ENCODE measurements at places on chromosomes 4 and X.

DNA sequence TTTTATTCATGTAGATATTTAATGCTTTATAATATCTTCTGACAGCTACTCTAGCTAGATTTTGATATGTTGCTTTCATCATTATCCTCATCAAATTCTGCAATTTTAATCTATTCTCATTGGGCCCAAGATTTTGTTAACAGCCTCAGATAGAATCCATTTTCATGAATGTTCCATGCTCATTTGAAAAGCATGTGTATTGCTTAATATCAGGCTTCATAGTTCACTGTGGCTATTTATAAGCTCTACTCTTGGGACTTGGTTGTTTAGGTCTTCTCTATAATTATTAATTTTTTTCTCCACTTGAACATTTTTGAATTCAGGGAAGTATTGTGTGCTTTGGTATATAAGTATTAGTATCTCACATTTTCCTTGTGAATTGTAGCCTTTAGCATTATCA, 41.8 kb downstream of the RAB40A start:
- no peak for DNase-seq

DNA sequence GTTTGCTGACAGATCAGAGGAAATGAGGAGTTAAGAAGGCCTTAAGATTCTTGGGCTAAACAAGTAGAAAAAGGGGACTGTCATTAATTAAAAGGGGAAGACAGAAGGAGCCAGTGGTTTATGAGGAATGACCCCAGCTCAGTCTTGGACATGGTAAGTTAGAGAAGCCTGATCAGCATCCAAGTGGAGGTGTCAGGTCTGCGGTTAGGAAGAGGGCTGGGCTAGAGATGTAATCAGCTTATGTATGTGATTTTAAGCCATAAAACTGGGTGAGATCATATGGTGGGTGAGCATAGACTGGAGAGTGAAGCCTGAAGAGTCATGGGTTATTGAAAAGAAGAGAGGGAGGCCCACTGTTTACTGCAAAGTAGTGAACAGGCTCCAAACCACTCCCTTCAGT, 246.1 kb downstream of the NR3C2 start:
- no peak for DNase-seq

DNA sequence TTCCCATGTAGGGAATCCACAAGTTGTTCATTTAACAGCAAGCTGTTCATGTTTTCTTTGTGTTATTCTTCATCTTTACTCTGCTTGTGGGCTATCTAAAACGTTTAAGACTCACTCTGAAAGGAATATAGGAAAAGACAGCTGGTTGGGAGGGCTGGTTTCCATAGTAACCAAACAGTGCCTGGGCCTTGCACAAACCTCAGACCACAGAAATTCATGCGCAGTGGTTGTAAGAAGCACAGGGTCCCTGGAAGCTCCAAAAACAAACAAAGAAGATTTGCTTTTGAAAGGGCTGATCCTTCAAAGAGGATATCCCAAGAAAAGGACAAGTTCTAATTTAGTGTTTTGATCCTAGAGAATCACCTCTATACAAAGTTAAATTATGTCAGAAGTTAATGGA, 7.8 kb downstream of the SERTM2 start:
- no peak for DNase-seq

GRCh38 chr4:80610845-80611677, 275.5 kb downstream of the CFAP299 start:
- no peak for DNase-seq

DNA sequence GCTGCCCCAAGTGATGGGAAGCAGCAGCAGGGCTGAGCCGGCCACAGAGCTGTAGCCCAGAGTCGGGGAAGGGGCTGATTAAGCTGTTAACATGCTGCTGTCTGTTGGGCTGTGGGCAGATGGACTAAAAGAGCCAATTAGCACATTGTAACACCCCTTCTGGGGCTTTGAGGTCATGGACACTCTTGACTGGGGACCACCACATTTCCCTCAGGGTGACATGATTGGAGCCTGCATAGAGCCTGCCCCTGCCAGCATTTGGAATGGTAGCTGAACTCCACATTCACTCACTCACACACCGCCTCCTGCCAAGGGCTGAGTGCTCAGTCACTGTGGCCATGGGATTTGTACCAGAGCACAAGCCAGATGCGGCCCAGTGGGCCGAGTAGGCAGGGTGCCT, 646.9 kb downstream of the FAT4 start:
- no peak for DNase-seq

DNA sequence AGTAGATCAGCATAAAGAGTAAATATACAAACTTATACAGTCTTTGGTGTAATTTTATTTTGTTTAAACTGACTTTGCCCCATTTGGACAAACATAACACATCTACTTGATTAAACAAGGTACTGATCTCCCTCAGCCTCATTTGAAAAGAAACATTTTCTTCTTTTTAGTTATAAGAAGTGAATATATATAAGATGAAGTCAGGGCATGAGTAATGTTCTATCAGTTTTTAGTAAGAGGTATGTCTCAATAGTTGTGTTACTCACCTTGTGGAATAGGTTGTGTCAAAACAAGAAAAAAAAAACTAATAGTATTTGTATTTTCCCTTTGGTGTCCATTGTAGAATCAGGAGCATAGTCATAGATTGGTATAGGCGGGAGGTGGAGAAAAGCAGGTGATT, 327.4 kb downstream of the RPA4 start:
- DNase-seq = no peak

DNA sequence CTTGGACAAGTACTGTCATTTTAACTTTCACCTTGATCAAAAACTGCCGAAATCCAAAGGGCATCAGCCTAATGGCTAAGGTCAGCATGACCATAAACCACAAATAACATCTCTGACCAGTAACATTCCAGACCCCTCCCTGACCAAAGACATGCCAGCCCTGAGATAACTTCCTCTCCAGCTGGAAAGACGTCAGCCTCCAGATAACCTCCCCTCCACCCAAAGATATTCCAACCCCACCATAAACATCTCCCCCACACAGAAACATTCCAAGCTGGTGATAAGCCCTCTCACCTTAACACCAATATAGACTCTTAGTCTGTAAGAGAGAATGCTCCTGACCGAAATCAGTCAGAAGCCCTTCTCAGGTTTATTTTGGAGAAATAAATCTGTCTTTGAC, 7.4 kb downstream of the PPP1R2C start:
- no peak for DNase-seq

DNA sequence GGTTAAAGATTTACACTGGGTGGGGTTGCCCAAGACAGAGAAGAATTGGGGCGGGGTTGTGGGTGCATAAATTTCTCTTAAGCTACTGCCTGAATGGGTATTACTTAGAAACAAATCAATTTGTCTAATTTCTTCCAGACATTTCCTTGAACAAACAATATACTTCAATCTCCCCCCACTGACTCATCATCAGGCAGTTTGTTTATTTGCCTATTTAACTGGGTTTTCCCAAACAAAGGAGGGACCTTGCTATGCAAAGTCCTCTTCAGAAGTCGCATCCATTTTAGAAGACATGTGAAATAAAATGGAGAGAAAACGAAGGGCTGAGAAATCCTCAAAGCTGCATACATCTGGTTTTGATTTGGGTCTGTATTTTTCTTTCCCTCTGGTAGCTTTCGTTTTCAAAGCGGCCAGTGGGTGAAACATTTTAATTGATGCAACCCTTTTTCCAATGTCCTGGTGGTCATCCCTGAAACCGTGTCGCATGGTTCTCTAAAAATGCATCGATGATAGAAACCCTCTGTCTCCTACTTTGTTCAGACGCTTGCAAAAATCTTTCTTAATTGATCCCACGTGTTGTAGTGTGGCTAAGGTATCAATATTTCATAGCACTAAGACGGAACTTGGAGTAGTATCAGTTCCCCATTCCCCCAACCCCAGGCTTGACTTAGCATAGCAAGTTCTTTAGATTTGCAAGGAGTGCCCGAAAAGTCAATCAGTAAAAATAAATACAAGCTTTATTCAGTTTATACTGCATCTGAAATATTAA, 115.1 kb upstream of the MXRA5 start:
- no peak for DNase-seq

DNA sequence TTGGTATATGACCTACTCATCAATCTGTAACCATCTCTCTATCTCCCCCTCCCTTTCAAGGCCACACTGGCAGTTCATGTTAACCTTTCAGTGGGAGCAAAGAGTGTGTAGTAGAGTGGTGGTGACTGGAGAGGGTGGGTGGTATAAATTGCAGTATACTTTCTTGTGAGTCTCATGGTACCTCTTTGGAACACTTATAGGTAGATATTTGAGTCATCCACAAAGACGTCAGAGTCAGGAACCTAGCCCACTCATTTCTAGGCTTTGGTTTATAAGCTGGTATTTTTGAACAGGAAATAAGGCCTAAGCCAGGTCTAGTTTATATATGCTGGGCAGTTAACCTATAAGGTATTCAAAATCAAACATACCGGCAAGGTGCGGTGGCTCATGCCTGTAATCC, 36.3 kb downstream of the RLIM start:
- no peak for DNase-seq

DNA sequence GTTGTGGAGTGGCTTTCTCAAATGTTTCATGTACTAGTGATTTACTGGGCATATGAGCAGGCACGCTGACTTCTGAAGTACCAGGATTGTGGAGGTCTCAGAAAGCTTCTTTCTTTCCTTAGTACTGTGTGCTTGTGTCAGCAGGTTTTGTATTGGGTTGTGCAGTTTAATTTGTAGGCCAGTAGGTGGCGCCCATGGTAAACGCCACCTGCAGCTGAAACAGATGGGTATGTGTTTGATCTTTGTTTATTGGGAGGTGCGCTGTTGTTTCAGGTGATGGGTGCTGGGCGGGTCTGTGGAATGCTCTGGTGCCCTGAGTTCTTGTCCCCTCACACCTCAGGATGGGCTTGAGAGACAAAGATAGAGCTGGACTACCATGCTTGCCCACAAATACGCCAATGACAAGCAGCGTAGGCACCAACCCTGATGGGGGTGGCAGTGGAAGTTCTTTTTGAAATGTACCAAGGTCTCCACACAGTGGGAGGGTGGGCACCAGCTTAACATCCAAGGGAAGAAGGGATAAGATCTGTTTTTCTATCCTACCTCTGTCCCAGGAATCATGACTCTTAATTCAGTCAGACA, 141.5 kb downstream of the RPS6KA6 start:
- no peak for DNase-seq

DNA sequence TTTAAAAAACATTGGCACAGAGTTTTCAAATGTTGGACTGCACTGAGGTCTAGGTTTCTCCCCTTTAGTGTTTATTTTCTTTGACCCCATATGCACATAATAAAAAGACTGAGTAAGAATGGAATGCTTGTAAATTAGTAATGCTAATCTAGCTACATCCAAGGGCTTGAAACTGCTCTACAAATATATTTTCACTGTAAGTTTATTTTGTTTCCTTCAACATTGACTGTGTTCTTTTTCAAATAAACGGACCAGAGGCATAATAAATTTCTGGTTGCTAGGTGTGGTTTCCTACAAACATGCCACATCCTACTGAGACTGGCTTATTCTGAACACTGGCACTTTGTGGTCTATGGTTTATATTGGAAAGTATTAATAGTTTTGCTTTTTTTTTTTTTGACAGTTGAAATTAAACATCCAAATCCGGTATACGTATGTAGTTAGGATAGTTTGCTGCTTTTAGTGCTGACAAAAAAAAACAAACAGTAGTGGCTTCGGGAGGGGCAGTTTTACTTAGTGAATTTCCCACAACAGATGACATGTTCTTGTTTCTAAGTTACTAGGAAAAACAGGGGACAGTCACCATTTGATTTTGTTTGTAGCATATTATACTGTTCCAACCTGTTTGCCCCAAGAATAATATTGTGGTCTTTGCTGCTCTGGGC, 13.2 kb downstream of the CA5B start:
- no peak for DNase-seq

- DNase-seq = no peak
These were observed 323.8 kb downstream of the FBXW7 start for GRCh38 chr4:152211936-152212653.
